ENCODE measurements at places on chromosomes 5 and 9.

DNA sequence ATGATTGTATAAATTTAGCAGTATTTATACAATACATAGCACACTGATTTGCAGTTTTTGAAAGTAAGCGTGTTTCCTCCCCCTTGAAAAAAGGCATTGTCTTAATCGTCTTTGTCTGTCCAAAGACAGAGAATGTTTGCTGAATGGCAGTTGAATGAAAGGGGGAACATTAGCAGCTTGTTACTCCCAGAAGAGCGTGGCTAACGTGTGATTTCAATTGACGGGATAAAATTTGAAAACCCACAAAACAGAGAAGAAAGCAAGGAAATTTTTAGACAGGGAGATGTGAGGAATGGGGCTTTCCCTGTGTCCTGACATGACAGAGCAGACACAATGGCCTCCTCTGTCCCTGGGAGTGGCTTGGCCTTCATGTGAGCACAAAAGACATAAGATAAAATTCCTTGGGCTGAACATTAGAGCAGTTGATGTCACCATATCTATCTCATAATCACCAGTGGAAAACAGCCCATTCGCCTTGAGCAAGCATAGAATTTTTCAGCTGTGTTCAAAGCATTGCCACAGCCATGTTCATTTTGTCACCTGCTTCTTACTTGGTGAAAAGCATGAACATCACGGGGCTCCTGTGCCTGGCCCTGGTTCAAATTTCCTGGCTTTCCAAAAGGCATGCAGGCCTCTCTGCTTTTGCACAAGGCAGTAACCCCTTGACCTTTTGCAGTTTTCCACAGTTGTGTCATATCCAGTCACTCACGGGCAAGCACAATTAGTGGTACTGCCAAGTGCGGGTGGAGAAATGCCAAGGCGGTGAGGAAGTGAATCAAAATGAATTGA, 126.9 kb downstream of the TLE1 start:
- no peak overlapping the region for H3K4me3 ChIP-seq
- H3K27ac ChIP-seq, result no peak overlapping the region
- DNase-seq, result peak; percentile 63
- H3K27me3 ChIP-seq, result no peaks in the 10 kb centered on the region
- no peaks in the 10 kb centered on the region for H3K4me1 ChIP-seq

DNA sequence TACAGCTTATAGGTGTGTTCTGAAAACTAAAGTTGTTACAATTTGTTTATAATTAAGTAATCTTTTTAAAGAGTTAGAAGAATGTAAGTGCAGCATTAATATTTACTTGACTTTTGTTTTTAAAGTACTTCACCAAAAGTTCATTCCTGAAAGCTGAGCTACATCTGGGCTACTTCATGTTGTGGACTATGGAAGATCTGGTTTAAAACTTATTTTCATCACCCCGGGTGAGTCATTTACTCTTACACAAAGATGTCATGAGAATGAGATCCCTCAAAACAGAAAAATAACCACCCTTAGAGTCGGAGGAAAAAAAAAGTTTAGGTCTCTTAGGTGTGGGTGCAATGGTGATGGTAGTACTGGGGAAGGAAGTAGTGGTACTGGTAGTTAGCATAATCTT, 5.1 kb downstream of the POU5F2 start:
- H3K4me1 ChIP-seq, result no peaks in the 10 kb centered on the region
- no peaks in the 10 kb centered on the region for H3K27me3 ChIP-seq
- H3K36me3 ChIP-seq, result no peaks in the 10 kb centered on the region
- no peak for DNase-seq
- no peak overlapping the region for H3K4me3 ChIP-seq

GRCh38 chr5:108339220-108339619, 42.7 kb downstream of the FBXL17 start:
- peaks cover 3% of the 10 kb centered on the region for H3K4me1 ChIP-seq
- DNase-seq, result no peak
- no peak overlapping the region for H3K27ac ChIP-seq

- DNase-seq, result no peak
- H3K27me3 ChIP-seq, result no peaks in the 10 kb centered on the region
- H3K4me3 ChIP-seq, result no peak overlapping the region
- peaks cover 34% of the 10 kb centered on the region for H3K4me1 ChIP-seq
These were observed 16.0 kb downstream of the CMYA5 start for GRCh38 chr5:79705632-79706031.

GRCh38 chr5:151550146-151550545, 41.0 kb downstream of the FAT2 start:
- no peak for DNase-seq
- H3K27me3 ChIP-seq, result no peaks in the 10 kb centered on the region
- no peak overlapping the region for H3K4me3 ChIP-seq
- no peak overlapping the region for H3K27ac ChIP-seq

- DNase-seq, result peak; percentile 49
- no peaks in the 10 kb centered on the region for H3K27me3 ChIP-seq
- H3K4me3 ChIP-seq, result peak overlapping the region; percentile 86
- H3K4me1 ChIP-seq, result no peaks in the 10 kb centered on the region
- H3K27ac ChIP-seq, result peak overlapping the region; percentile 98
- no peaks in the 10 kb centered on the region for H3K36me3 ChIP-seq
These were observed 547 bp downstream of the ANP32B start for GRCh38 chr9:97983589-97984187.

DNA sequence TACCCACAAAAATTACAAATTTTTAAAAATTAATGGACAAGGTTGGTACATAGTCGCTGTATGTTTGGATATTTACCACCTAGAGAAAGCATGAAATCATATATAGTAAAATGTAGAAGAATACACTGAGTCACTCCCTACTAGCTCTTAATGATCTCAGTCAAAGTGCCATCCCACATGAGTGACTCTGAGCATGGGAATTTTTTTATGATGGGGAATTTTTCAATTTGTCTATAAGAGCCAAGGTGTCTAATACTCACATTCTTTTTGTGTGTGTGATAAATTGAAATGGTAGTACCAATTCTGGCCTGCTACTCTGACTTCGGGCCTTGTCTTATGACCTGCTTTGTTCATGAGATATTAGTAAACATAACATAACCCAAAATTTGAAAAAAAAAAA, 483.2 kb downstream of the CDH10 start:
- H3K27ac ChIP-seq, result no peak overlapping the region
- DNase-seq, result no peak
- no peaks in the 10 kb centered on the region for H3K4me1 ChIP-seq
- no peaks in the 10 kb centered on the region for H3K36me3 ChIP-seq

DNA sequence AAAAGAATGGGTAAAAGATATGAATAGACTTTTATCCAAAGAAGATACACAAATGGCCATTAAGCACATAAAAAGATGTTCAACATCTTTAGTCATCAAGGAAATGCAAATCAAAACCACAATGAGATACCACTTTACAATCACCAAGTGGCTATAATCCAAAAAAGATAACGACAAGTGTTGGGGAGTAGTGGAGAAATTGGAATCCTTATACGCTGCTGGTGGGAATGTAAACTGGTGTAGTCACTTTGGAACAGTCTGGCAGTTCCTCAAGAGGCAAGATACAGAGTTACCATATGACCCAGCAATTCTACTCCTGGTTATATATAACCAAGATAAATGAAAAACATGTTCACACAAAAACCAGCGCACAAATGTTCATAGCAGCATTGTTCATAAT, 234.9 kb downstream of the SPATA31D1 start:
- DNase-seq, result no peak
- no peaks in the 10 kb centered on the region for H3K4me1 ChIP-seq
- H3K36me3 ChIP-seq, result no peaks in the 10 kb centered on the region
- H3K27ac ChIP-seq, result no peak overlapping the region
- no peak overlapping the region for H3K4me3 ChIP-seq

DNA sequence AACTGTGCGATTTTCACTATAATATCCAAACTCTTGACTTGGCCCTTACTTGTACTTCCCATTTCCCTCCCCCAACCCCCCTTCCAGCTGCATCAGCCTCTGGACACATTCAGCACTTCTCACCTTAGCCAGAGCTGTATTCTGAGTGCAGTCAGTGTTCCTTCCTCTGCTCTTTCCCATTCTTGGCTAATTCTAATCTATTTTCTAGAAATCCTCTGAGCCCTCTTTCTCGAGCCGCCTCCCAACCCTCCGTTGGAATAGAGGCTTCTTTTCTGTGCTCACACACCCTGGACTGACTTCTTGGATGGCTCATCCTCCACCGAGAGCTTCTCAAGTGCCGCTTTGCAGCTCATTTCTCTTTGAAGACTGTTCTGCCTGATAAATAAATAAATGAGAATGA, 188.8 kb downstream of the NTRK2 start:
- peak; percentile 19 for DNase-seq
- H3K27me3 ChIP-seq, result no peaks in the 10 kb centered on the region
- H3K4me3 ChIP-seq, result no peak overlapping the region
- H3K4me1 ChIP-seq, result peaks cover 38% of the 10 kb centered on the region

GRCh38 chr9:4689021-4689420, 9.7 kb downstream of the CDC37L1 start:
- H3K36me3 ChIP-seq, result peaks cover 66% of the 10 kb centered on the region
- no peak overlapping the region for H3K27ac ChIP-seq
- H3K4me1 ChIP-seq, result peaks cover 70% of the 10 kb centered on the region
- H3K4me3 ChIP-seq, result no peak overlapping the region

DNA sequence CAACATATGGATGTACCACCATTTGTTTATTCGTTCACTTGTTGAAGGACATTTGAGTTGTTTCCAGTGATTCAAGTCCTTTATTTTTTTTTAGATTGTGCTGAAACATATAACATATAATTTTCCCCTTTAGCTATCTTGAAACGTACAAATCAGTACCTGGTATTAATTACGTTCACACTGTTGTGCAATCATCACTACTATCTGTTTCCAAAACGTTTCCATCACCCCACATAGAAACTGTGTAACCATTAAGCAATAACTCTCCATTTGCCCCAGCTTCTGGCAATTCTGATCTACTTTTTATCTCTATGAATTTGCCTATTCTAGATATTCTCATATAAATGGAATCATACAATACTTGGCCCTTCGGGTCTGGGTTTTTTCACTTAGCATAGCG, 116.0 kb downstream of the FGF1 start:
- H3K27ac ChIP-seq, result no peak overlapping the region
- no peaks in the 10 kb centered on the region for H3K27me3 ChIP-seq
- peaks cover 7% of the 10 kb centered on the region for H3K4me1 ChIP-seq
- no peak overlapping the region for H3K4me3 ChIP-seq
- DNase-seq, result no peak
- H3K36me3 ChIP-seq, result no peaks in the 10 kb centered on the region

DNA sequence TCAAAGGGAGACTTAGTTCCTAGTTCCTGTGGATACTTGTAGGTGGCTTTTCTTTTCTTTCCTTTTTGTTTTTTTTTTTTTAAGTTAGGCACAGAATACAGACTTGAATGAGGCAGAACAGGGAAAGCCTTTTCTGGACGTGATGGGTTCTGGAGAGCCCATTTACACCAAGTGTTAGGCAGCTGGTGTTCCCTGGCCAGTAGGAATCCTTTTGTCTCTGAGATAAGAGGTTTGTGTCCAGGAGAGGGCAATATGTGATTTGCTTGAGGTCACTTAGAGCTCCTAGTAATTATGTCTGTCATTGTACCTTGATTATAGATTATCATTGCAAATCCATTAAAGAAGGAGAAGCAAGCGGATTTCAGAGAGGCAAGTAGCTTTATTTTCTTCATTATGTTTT, 9.1 kb downstream of the MEGF10 start:
- peaks cover 10% of the 10 kb centered on the region for H3K27me3 ChIP-seq
- no peak for DNase-seq
- no peak overlapping the region for H3K27ac ChIP-seq
- H3K4me1 ChIP-seq, result no peaks in the 10 kb centered on the region
- no peaks in the 10 kb centered on the region for H3K36me3 ChIP-seq

GRCh38 chr9:90943341-90943740, 141.7 kb downstream of the SYK start:
- peaks cover 21% of the 10 kb centered on the region for H3K27me3 ChIP-seq
- DNase-seq, result no peak

GRCh38 chr9:101372327-101373118, 12.3 kb downstream of the BAAT start:
- H3K36me3 ChIP-seq, result no peaks in the 10 kb centered on the region
- H3K4me3 ChIP-seq, result no peak overlapping the region
- no peak for DNase-seq
- H3K27me3 ChIP-seq, result no peaks in the 10 kb centered on the region

DNA sequence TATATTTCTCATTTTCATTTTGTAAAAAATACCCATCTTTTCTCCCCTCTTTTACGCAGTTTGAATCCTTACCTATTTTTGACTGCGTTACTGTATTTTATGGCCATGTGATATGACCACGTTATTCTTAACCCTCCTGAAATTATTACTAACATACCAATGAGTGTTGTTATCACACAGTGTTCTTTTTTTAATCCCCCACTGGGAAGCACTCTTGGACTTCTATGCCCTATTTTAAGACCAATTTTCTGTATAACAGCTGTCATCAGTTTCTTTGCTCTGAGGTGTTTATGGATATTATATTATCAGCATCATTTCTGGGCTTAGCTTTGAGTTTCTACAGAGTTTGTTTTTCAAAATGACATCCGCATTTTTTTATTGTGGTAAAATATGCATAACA, 71.1 kb downstream of the CFAP95 start:
- no peak for DNase-seq
- no peak overlapping the region for H3K27ac ChIP-seq
- no peaks in the 10 kb centered on the region for H3K27me3 ChIP-seq
- H3K4me1 ChIP-seq, result no peaks in the 10 kb centered on the region
- no peak overlapping the region for H3K4me3 ChIP-seq

GRCh38 chr5:163908253-163908652, 402.8 kb downstream of the MAT2B start:
- DNase-seq, result no peak
- H3K4me3 ChIP-seq, result no peak overlapping the region
- H3K4me1 ChIP-seq, result no peaks in the 10 kb centered on the region
- no peak overlapping the region for H3K27ac ChIP-seq
- H3K27me3 ChIP-seq, result no peaks in the 10 kb centered on the region

DNA sequence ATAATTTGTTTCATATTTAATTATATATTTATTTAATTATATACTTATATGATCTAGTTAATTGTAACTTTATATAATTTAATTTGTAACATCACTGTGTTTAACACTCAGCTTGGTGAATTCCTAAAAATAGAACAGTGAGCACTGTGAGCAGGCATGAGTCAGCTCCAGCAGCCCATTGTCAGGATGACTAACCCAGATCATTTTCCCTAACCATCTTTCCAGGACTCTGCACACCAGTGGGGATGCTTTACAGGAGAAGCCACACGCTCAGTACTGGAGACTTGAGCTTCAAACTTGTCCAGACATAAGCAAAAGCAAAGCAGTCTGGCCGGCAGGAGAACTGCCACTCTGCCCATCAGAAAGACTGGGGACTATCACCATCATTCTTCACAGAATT, 446.2 kb upstream of the TRPC7 start:
- no peak overlapping the region for H3K4me3 ChIP-seq
- H3K27ac ChIP-seq, result no peak overlapping the region
- peaks cover 6% of the 10 kb centered on the region for H3K4me1 ChIP-seq
- no peaks in the 10 kb centered on the region for H3K36me3 ChIP-seq
- DNase-seq, result no peak
- H3K27me3 ChIP-seq, result no peaks in the 10 kb centered on the region
